ENCODE measurements at places on chromosomes 7 and 10.

DNA sequence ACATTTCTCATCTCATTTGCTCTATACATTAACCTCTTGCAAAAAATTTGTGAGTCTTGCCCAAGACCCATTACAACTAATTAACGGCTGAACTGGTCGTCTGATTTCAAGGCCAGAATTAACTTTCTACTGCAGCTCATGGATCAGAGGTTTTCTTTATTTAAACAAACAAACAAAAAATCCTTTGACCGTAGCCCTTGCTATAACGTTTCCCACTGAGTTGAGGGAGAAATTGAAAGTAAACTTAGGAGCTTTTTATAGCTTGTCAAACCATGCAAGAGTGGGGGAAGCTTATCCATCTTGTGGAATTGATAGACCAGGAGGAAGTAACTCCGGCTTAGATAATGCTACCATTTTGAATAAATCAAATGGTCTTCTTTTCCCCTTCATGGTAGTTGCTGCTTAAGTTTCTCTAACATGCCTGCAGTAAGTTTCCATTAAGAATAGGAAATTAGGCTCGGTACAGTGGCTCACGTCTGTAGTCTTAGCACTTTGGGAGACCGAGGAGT lies 3.3 kb downstream of the SRGN start:
- no peak for DNase-seq

GRCh38 chr10:4691776-4692175 lies 134.2 kb upstream of the AKR1E2 start:
- no peak for DNase-seq

DNA sequence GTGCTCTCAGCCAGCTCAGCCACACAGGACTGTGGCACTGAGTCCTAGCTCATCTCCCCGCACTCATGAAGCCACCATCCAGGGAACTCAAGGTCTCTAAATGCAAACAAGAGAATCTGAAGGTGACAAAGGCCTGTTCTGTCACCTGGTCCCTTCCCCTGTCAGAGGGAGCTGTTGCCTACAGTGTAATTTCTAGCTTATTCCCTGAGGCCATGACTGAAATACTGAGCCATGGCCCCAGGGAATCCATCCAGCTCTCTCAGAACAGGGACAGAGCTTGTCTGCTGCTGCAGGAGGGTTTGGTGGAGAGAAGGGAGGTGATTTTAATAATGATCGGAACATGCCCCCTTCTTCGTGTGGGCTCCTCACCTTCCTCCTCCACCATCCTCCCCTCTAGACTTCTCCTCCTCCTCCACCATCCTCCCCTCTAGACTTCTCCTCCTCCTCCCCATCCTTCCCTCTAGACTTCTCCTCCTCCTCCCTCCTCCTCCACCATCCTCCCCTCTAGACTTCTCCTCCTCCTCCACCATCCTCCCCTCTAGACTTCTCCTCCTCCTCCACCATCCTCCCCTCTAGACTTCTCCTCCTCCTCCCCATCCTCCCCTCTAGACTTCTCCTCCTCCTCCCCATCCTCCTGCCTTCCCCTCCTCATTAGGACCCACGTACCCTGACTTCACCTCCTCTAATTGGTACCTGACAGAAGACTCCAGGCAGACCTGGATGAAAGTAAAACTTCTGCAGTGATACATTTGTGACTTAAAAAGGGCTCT lies 338.0 kb upstream of the MKI67 start:
- DNase-seq: no peak

DNA sequence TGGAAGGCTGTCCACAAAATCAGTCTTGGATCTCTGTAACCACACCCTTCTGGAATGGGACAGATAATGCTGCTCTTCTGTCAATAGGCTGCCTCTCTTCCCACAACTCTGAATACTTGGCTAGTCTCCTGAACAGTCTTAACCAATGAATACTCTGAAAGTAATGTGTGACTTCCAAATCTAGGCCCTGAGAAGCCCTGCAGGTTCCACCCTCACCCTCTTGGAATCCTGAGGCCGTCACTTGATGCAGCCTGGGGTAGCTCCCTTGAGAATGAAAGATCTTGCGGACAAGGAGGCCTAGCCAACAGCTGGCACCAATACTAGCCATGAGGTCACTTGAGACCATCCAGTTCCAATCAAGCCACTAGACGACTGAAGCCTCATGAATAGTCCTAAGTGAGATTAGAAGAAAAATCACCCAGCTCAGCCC lies 109.2 kb downstream of the ARHGAP12 start:
- DNase-seq: no peak

- DNase-seq: no peak
Observed at GRCh38 chr7:40282858-40283257, 148.1 kb downstream of the SUGCT start.

- no peak for DNase-seq
Observed at GRCh38 chr7:133478591-133479135, 225.8 kb downstream of the EXOC4 start.

GRCh38 chr7:137245186-137245585 lies 98.3 kb downstream of the PTN start:
- DNase-seq: no peak

Data from NCI-H526 treated with DMSO at 0.1 percent for 48 hours (cell line).